ENCODE measurements at places on chromosomes 6 and 20.

DNA sequence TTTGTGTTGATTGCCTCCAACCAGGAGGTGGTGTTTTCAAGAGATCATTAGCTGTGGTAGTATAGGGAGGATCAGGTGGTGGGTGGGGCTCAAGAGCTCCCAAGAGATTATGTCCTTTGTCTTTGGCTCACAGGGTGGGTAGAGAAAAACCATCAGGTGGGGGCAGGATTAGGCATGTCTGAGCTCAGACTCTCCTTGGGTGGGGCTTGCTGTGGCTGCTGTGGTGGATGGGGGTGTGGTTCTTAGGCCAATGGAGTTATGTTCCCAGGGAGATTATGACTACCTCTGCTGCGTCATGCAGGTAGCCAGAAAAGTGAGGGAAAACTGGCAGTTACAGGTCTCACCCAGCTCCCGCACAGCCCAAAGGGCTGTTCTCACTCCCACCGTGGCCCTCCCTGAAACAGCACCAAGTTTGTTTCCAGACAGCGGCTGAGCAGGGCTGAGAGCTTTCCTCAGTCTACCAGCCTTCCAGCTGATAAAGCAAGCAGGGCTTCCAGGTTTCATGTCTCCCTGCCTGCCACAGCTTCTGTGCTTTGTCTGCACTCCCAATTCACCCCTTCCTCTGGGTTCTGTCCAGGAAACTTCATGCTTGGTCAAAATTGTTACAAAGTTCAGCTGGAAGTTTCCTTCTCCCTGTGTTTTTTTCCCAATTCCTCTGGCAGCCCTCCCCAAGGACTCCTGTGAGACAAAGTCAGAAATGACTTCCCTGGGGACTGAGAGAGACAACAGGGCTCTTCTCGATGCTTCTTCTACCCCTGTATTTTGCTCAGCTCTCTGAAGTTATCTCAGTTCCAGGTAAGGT lies 481.1 kb upstream of the MAN1A1 start:
- no peak for DNase-seq

DNA sequence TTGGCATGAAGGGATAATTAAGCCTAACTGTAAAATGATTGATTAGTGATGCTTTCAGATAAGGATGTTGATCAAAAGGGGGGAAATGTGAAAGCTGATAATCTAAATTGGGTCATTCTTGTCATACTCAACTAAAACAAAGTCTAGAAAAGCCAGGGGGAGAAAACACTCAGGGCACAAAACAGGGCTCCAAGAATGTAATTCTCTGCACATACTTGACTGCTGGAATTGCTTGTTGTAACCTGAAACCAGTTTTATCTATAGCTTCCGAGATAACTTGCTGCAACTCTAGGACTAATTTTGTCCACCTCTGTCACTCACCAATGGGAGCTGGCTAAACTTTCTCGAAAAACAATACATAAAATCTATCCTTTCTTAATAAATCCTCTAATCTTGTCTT lies 310.3 kb downstream of the CLVS2 start:
- DNase-seq: no peak

DNA sequence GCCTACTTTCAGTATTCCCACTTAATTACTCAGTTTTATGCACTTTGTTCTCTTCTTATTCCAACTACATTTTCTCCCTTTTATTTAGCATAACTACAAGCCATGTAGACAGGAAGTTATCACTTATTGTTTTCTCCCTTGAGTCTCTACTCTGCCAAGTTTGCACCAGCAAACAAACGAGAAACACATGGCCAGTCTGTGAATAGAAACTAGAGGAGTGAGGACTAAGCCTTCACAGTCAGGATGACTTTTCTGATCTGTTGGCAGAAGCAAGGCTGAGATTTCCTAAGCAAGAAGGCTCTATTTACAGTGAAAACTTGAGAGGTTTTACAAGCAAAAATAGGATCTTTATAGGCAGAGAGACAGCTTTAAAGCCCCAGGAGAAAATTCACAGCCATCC lies 69.8 kb upstream of the TINAG start:
- DNase-seq: no peak

DNA sequence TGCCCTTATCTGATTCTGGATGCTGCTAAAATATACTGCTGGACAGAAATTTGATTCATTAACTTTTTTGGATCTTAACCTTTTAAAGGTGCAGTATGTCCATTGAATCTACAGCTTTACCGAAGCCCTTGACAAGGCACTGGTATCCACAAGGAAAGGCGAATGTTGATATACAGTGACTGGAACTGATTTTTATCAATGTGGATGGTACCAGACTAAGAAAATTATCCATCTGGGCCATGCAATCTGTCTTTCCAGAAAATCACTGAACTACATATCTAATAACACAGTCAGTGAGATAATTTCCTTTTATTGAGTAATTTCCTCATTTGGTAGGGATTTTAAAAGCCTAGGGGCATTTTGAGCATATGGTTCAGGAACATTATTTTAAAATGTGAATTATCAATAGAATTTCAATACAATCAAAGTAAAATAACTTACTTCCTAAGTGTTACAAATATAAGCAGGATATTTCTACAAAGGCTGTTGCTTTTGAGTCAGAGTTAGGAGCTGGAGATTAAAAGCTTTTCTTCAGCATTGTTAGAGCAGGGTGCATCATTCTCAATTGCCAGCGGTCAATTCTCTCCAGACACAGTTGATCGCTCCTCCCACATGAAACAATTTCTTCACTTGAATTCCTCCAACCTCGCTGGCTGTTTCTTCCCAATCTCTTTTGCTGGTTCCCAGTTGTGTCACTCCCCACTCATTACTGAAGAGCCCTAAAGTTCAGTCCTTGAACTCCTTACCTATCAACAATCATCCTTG lies 585.3 kb upstream of the FLRT3 start:
- no peak for DNase-seq

- DNase-seq: no peak
Observed at GRCh38 chr20:61311656-61312387, 59.8 kb downstream of the CDH4 start.

DNA sequence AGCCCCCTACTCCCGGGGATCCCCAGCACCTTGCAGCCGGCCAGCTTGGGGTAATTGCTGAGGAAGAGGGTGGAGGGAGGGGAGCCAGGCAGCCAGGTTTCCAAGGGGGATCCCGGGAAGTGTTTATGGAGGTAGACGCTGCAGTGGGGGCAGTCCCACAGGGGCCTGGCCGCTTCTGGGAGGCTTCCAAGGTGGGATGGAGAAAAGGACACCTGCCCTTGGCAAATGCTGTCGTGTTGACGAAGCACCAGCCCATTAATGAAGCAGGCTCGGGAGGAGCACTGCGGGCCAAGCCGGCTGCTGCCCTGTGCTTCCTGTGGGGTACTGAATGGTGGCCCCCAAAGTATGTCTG lies 82.4 kb downstream of the TMEM242 start:
- DNase-seq: no peak

GRCh38 chr20:61457725-61458124 lies 205.7 kb downstream of the CDH4 start:
- no peak for DNase-seq

- no peak for DNase-seq
Observed at GRCh38 chr6:132354517-132355167, 46.6 kb downstream of the MOXD1 start.

GRCh38 chr6:334536-335510 lies 42.5 kb downstream of the DUSP22 start:
- no peak for DNase-seq

DNA sequence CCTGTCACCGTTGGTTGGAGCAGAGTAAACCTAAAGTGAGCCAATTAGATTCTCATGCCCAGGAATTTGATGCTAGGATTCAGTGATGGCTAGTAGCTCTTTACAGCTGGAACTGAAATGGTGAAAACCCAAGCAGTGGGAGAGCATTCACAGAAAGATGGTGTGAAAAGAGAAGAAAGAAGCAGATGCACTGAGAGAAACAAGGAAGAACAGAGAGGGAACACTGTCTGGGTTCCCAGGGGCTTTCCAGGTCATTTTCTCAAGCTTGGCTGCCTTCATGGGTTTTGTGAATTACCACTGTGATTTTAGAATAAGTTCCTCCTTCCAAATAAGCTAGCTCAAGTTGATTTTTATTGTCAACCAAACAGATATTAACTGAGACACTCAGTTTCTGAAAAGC lies 104.1 kb upstream of the AKIRIN2 start:
- DNase-seq: no peak

DNA sequence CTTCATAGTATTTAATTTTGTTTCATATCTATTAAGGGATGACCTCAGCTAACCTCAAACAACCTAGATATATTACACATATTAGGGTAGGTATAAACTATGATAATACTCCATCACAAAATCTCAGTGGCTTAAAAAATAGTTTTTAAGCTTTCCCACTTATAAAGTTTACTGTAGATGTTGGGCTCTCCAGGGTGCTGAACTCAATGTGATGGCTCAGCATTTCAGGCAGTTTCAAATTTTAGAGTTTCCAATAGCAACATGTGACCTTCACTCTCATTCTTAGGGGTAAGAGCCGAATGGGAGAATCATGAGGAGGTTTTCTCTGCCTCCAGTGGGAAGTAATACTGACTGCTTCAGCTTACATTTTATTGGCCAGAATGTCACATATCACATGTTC lies 357.3 kb downstream of the MEI4 start:
- DNase-seq: no peak

DNA sequence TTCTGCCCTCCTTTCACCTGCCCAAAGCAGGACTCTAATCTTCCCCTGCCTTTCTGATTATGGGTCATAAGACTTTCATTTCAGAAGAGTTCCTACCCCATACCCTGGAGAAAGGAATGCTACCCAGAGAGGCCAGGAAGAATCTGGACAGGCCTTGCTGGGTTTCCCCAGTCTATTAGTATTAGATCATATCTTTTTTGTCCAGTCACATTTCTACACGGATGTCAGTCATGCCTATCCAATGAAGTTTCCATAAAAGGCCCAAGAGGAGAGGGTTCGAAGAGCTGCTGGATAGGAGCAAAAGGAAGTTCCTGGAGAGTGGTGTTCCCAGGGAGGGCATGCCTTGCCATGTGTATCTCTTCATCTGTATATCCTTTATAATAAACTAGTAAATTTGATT lies 3.2 kb downstream of the POLH start:
- no peak for DNase-seq

- DNase-seq: peak; percentile 15
Observed at GRCh38 chr6:45222380-45222779, 105.8 kb upstream of the RUNX2 start.

DNA sequence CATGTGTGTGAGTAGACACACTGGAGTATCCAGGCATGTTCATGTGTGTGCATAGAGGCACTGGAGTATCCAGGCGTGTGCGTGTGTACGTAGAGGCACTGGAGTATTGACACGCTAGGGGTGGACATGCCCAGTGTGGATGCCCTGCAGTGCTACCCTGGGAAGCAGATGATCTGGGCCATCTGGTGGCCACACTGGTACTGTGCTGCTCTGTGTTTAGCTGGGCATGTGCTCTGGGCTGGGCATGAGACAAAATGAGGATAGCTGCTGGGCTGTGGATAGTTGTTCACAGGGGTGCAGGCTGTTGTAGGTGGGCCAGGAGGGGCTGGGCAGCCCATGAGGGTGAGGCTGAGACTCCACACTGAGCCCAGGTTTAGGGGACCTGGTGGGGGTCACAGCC lies 24.0 kb upstream of the NPBWR2 start:
- peak; percentile 26 for DNase-seq

DNA sequence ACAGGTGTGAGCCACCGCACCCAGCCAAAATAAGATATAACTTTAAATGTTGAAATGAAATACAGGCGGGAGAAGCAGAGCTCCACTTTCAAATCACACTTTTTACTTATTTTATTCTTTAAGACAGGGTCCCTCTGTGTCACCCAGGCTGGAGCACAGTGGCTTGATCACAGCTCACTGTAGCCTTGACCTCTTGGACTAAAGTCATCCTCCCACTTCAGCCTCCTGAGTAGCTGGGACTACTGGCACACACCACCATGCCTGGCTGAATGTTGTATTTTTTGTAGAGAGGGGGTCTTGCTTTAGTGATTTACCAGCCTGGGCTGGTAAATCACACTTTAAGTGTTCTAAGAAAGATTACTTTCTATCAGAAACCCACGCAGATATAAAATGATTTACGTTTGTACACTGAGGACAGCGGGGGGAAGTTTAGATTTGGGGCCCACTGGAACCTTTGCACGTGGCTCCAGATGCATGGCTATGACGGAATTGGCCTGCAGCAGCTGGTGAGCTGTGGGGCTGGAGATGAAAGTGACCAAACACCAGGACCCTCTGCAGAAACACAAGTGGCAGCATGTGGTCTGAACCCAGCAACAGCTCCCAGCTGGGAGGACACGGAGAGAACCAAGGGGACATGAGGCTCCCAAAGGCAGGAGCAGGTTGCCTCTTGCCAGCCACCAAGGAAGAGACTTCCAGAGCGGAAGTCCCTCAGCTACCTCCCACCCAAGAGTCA lies 26.4 kb upstream of the TLDC2 start:
- no peak for DNase-seq

DNA sequence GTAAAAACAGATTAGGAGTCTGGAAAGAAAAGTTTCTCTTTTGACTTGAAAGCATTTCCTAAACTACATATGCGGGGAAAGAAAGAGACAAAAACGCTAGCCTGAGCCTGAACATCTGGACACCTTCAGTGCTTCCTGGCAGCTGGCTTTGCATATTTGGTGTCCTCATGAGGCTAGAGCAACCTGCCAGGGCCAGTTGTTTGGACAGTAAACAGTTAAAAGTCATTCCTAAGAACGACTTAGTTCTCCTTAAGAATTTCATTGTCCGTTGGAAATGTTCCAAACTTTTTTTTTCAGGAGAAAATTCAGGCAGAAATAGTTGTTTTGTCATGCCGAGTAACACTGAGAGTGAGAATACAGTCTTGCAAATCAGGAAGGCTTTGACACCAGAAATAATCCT lies 199.8 kb downstream of the SMOC2 start:
- no peak for DNase-seq

DNA sequence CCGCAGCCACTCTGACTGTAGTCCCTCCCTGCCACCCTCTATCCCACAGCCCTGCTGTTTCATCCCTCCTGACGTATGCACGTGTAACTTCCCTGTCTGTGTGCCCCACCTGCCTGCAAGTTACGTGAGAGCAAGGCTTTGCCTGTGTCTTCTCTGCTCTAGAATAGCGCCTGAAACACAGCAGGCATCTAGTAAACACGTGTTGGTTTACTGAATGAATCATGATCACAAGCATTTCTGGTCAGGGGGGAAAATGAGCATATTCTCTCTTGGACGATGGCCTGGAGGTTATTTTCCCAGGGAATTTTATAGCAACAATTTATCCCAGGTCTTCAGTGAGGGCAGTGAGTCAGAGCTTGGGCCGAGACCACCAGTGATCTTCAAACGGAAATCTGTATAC lies 38.3 kb downstream of the PSMG4 start:
- DNase-seq: no peak

- no peak for DNase-seq
Observed at GRCh38 chr6:128432394-128432793, 88.0 kb downstream of the PTPRK start.

GRCh38 chr6:23006656-23007055 lies 437.3 kb downstream of the HDGFL1 start:
- no peak for DNase-seq

GRCh38 chr6:36985417-36985807 lies 584 bp downstream of the MTCH1 start:
- DNase-seq: no peak

GRCh38 chr6:159633196-159633595 lies 59.8 kb downstream of the SOD2 start:
- no peak for DNase-seq

GRCh38 chr6:56724455-56724854 lies 81.8 kb upstream of the DST start:
- DNase-seq: no peak

Measured in NCI-H1930 (cell line).